ENCODE measurements at places on chromosomes 5 and 9.

GRCh38 chr5:93665648-93666047 lies 75.8 kb downstream of the POU5F2 start:
- no peak for DNase-seq

DNA sequence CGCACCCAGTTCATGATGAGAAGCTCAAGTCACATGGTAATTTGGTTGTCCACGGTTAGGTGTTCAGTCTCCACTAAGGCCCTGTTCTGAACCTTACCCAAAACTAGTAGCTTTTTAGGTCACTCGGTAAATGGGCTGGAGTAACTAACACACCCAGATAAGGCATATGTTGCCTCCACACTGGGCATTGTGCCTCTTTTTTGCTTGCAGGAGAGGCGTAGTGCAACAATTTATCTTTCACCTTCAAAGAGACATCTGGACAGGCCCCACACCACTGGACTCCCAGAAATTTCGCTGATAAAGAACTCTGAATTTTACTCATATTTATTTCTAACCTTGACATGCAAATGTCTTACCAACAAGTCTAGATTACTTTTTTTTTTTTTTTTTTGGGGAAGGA lies 16.8 kb upstream of the PTGES start:
- no peak for DNase-seq

DNA sequence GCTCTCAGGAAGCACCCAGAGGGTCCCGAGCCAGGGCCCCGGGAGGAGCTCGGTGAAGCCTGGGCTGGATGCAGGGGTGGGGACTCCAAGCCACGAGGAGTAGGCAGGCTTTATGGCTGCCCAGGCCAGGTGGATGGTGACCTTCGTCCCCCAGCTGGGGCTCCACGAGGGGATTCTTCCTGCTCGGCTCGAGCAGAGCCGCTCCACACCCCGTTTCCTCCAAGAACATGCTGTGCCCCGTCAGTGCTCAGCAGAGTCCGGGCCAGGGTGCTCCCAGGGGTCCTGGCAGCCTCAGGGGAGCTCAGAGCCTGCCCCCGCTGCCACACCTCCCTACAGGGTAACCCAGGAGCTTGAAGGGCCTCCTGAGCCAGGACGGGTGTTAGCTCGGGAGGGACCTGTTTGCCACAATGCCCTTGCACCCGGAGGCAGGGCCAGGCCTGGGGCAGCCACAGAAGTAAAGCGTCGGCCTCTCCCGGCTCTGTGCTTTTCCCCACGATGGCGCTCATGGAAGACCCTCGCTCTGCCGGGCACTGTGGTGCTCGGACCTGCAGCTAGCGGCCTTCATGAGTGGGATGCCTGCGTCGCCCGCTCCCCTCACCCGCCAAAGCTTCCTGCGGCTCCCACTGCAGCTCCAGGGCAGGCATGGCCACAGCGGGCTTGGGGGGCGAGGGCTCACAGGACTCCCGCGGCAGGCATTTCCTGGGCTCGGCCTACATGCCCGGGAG lies 86.8 kb downstream of the KCNT1 start:
- DNase-seq: no peak

DNA sequence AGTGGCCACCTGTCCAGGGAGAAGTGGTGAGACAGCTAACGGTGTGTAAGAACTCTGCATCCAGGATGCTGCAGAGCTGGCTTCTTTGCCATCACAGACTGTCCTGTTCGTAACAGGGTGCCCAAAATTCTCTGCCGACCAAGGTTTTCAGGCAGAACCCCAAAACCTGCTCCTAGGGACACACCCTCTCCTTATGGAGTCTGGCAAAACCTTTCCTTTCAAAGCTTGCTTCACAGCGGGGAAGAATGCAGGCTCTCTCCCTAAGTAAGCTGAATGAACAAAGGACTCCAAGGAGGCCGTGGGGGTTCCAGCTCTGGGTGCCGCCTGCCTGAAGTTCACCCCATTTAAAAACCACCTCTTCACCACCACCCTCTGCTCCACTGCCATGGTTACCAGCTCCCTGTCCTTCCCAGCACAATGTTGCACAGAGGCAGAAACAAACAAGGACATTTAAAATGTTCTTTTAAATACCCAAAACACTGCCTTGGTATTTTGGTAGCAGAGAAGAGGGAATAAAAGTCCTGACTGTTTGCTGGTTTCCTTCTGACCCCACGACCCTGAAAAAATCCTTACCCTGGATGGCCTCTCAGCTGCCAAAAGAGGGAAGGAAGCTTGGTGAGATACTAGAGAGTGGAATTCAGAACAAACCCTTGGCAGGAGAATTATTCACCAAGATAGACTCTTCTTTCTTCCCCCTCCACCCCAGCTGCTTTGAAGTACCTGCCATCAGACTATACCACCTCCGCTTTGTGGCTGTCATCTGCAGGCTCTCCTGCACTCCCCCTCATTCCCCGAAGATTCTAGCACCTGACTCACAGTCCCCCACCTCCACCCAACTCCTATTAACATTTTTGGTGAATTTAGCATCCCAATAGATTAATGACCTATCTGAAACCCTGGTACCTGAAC lies 7.1 kb upstream of the KLF9 start:
- no peak for DNase-seq

- no peak for DNase-seq
Observed at GRCh38 chr5:173941758-173942401, 47.1 kb upstream of the C5orf47 start.

DNA sequence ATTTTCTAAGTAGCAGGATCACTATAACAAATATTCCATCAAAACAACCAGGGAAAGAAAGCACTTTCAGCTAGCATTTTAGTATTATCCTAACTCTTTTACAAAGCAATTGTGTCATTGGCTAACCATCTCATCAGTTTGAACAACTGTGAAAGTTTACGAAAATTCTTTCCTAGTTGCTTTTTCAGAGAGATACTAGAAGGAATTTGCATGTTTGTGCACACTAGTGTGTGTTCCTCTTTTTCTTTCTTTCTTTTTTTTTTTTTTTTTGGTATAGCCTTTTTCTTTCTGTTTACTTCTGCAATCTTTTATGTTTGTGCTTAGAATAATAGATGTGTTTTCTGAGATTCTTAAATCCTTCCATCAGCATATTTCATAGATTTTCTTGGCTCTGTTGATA lies 124.7 kb upstream of the SEMA6A start:
- no peak for DNase-seq

DNA sequence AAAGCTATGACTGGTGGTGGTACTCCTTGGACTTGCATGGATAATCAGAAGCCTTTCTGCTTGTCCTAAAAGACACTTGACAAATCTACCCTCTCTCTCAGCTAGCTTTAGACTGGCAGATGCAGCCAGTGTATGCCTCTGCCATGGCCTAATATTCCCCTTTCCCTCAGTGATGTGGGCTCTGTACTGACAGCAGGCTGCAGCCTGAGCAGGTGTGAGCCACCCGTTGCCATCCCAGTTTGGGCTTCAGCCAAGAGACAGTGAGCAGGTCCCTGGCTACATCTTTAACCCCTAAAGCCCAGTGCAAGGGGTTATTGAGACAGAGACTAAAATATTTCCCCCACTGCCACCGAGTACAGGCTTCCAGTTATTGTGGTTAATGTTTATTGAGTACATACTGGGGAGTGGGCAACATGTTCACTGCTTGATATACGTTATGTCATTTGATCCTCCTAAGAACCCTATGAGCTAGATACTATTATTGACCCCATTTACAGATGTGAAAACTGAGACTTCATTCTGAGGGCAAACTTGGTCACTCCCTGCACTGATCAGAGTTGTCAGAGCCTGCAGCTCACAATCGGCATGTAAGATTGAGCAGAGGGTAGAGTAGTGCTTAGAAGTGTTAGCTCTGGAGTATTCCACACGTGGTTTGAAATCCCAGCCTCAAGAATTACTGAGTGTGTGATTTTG lies 254.2 kb downstream of the ARHGAP26 start:
- peak; percentile 45 for DNase-seq

- DNase-seq: no peak
Observed at GRCh38 chr5:138110266-138110963, 26.6 kb downstream of the WNT8A start.

- no peak for DNase-seq
Observed at GRCh38 chr5:10317825-10318682, 10.4 kb upstream of the CMBL start.

- no peak for DNase-seq
Observed at GRCh38 chr5:126523818-126524510, 71.1 kb downstream of the ALDH7A1 start.

DNA sequence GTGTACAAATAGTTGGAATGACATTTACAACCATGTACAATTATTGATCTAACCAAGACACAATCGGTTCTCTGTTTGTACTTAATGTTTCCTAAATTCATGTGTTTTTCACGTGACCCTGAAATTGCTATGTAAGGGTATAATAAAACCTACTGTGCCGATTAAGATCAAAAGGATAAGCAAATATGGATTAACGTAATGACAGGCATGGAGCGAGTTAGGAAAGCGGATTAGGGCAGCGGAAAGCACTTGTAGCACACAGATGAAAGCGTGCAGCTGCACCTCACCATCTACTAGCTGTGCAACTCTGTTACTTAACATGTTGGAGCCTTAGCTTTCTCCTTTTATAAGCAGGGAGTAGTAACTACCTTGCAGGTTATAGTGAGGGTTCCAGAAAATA lies 38.3 kb upstream of the ZFYVE16 start:
- no peak for DNase-seq

DNA sequence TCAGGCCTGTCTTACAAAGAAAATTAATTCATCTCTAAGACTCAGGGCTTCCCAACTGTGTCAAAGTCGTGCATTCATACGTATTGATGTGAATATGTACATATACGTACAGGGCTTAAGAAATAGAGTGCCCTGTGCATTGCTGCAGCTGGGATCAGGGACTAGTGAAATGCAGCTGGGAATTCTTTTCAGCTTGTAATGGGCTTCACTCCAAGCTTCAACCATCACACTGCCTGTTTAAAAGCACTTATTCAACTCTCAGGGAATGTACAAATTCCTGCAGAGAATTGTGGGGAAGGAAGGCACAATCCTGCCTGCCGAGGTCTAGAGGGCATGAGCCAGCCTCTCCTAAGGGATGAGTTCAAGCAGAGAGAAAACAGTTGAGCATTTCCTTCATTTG lies 59.6 kb upstream of the MAN2A1 start:
- no peak for DNase-seq

GRCh38 chr5:133376986-133377385 lies 235.4 kb downstream of the FSTL4 start:
- DNase-seq: no peak

DNA sequence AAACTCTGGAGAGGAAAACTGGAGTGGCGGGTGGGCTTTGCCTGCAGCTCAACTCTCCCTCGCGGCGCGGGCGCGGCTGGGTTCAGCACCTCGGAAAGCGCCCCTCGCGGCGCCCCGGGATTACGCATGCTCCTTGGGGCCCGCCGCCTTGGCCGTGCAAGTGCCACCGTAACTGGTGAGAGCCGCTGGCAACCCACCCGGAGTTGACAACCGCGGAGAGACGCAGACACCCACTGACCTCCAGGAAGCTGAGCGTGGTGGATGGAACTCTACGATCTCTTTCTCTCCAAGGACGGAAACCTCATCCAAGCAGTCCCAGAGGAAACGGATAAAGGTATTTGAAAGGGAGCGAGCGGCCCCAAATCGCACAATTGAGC lies 194 bp upstream of the RXFP3 start:
- no peak for DNase-seq

GRCh38 chr5:81359108-81359507 lies 34.8 kb downstream of the ACOT12 start:
- no peak for DNase-seq

DNA sequence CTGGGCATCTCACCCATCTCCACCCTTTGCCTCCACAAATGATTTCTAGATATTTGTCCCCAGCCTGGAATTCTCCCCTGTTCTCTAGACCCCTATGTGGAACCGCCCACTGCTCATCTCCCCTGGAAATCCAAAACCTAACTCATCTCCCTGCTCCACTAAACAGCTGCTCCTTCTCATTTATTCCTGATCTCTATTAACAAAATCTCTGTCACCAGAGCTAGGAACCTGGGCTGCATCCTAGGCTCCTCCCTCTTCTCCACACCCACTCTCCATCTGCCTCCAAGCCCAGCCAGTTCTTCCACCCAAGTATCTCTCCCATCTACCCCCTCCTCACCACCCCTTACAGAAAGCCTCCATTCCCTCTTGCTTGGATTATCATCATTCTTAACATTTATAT lies 24.0 kb upstream of the SYNPO start:
- peak; percentile 92 for DNase-seq

GRCh38 chr9:32728181-32728580 lies 55.2 kb upstream of the TMEM215 start:
- no peak for DNase-seq

- DNase-seq: no peak
Observed at GRCh38 chr5:151234476-151235238, 10.8 kb upstream of the CCDC69 start.

GRCh38 chr5:143403334-143403592 lies 223 bp downstream of the NR3C1 start:
- no peak for DNase-seq

DNA sequence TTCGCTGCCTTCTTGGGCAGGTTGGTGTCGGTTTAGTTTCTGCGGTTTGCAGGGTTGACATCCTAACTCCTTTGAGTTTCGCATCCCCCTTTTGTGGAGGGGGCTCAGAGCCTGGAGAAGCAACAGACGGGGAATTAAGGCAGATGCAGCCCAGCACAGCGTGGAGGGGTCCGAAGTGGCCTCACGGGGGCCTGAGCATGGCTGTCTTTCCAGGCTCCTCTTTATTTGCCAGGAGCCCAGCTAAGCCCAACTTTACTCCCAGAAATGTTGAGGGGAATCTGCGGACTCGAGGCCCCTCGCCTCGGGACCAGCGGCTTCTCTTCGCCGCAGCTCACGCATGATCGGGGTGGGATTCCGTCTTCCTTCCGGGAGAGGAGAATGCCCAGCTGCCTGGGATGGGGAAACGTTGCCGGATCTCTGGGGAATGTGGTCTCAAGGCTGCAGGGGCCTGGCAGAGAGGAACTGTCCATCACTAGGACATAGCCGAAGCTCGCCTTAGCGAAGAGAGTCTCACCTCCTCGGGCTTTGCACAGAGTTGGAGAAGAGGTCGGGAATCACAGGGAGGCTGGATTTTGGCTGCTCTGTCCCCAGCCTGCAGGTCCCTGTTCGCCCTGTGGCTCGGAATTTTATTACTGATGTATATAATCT lies 1.3 kb downstream of the RAI14 start:
- DNase-seq: no peak

DNA sequence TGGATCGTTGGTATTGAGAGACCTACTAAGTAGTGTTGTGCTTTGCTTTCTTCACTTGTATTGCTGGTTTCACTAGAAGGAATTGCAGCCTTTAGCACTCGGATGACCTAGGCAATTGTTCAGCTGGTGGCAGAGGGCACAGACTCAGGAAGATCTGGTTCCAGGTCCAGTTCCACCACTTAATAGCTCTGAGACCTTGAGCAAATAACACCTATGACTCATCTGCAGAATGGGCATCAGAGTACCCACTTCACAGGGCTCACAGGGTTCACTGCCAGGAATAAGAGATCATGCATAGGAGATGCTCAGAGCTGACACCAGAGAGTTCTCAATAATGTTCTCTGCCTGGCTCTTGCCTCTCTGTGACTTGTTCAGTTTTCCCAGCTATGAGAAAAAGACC lies 133.6 kb downstream of the SIL1 start:
- DNase-seq: no peak

DNA sequence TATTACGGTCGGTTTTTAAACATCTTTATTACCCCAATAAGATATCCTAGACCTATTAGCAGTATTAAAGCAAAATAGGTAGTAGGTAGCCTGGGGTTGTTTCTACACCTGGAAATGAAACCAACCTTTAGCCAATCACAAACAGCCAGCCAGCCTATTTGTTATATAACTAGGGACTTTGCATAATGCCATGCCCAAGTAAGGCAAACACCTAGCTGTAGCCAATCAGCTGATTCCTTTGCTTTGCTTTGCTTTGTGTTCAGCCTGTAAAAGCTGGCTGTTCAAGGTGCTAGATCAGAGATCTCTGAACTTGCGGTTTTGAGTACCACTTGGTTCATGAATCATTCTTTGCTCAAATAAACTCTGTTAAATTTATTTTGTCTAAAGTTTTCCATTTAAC lies 46.5 kb upstream of the SETD9 start:
- DNase-seq: no peak
